Thymus (tissue), 14 donors: ENCODE measurements at places on chromosomes 11 and 22.

DNA sequence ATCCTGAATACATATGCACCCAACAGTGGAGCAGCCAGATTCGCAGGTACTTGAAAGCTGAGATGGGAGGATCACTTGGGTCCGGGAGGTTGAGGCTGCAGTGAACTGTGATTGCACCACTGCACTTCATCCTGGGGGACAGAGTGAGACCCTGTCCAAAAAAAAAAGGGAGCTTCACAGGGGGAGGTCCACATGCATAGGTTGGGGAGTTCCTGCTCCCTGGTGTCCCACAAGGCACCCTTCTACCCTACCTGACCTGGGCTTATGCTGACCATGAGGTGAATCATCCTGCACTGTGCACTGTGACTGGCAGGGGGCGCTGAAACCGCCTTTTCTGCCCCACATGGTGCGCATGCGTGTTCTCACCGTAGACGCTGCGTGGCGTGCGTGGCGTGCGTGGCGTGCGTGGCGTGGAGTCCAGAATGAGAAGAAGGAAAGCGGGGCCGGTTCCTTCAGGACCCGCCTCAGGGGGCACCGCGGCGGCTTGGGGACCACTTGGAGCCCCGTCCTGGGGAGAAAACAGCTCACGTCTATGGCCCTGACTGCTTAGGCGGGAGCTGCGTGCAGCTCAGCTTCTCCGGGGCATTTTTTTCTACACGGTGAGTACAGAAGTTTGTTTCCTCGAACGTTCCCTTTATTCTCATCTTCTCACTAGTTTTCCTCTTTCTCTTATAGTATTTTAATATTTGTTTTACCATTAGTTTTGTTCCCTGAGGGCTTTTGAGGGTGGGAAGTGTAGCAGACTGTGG lies 116.6 kb upstream of the GRK3 start:
- peak; percentile 64 for DNase-seq

- DNase-seq = no peak
These were observed 60.3 kb downstream of the UBASH3B start for GRCh38 chr11:122715548-122716440.

- no peak for DNase-seq
These were observed 33.5 kb upstream of the CAT start for GRCh38 chr11:34405079-34405858.

- no peak for DNase-seq
These were observed 1.3 kb downstream of the SPTY2D1 start for GRCh38 chr11:18632841-18633240.

GRCh38 chr22:37753746-37754145 lies 54.0 kb upstream of the GCAT start:
- no peak for DNase-seq

DNA sequence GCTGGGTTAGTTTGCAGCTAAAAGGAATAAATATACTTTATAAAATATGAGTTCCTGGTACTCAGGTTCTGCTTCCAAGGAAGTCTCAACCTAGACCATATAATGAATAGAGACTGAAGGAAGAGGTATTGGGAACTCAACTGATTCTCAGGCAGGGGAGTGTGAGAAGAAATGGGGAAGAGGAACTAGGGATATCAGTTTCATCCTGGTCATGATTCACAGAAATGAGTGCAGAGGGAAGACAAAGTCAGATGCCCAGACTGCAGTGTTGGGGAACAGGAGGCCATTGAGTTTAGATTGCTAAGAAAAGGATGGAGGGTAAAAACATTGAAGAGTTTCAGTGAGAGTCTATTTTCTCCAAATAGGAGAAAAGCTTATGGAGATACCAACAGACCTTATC lies 28.8 kb downstream of the PLAAT5 start:
- no peak for DNase-seq

DNA sequence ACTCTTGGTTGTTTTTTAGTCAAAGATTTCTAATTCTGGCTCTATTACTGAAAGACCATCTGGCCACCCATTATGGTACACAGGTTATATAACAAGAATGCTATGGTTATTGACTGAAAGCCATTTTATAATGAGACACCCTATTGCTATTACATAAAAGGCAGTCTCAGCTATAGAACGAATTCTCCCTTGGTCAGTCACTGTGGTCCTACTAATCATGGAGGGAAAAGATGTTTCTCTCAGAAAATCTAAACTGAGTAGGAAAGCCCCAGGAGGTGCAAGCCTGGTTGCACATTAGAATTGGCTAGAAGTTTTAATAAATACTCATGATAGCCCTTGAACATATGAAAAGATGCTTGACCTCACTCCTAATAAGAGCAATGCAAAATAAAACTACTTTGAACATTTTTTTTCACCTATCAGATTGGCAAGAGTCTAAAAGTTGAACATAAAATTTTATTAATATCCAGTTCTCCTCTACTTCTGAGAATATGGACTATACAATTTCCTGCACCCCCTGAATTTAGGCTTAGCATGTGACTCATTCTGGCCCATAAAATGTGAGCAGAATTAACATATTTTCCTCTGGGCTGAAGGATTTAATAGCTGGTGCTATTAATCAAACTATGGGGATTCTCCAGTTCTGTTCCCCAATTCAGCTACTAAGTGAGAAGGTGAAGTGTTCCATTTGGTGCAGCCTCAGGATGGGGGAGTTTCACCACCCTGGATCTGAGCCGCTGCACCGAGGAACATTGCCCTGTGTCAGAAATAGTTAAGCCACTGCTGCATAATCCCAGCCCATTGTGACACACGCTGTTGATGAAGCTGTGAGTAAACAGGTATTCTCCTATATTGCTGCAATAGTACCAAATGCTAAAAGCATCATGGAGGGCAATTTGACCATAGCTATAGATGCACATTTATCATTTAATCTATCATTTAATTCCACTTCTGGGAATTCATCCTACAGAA lies 11.5 kb upstream of the CRKL start:
- no peak for DNase-seq

GRCh38 chr11:65502274-65502554 lies 3.4 kb downstream of the MALAT1 start:
- no peak for DNase-seq

DNA sequence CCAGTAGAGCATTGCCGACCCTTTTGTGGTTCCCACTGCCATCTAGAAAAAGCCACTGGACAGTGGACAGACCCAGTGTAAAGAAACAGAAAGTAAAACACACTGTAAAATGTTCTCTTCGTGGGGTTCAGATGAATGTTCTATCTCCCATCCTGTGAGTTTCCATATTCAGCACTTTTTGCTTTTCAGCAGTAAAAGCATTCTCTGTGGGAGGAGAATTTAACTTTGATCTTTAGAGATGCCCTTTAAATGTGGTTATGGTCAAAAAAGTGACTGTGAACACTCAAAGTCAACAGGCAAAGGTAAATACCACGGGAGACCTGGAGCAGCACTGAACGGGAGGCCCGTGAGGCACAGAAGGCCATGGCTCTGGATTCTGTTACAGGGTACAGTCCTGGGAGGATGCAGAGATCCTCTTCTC lies 53.9 kb downstream of the FLI1 start:
- DNase-seq = no peak

DNA sequence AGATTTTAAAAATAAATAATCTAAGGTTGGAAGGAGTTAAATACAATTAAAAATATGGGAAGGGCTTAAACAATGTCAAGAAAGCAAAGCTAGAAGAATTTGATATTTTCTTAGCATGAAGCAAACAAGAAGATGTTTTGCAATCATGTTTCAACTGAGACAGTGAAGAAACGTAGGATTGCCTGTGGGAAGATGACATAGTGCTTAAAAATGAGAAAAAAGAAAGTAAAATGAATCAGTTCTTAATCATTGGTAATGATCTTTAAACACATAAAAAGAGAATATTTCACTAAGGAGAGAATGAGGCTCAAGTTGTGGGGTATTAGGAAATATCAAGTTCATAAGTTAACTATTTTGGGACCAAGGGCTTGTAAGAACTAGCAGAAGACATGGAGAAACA lies 855.0 kb downstream of the METTL15 start:
- DNase-seq = no peak

- no peak for DNase-seq
These were observed 73.9 kb downstream of the SGSM3 start for GRCh38 chr22:40444178-40444831.

DNA sequence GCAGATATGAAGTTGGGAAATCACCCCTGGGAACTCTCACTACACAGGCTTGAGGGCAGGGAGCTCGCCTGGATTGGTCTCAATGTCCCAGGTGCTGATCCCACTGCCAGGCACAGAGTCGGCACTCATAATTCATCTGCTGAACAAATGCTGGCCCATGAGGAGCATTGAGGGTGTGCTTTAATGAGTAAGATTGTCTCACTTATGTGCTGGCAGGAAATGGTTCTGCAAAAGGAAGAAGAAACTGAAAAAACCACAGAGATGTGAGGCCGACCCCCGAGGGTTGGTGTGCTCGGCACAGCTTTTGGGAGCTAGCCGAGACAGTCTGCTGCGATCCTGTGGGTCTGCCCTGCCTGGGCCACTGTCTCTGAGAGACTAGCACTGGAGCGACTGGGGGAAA lies 9.4 kb downstream of the PLAAT2 start:
- DNase-seq = peak; percentile 57

GRCh38 chr22:30328466-30329049 lies 1.8 kb upstream of the TBC1D10A start:
- no peak for DNase-seq

GRCh38 chr11:119318240-119319135 lies 1.6 kb upstream of the MCAM start:
- no peak for DNase-seq

DNA sequence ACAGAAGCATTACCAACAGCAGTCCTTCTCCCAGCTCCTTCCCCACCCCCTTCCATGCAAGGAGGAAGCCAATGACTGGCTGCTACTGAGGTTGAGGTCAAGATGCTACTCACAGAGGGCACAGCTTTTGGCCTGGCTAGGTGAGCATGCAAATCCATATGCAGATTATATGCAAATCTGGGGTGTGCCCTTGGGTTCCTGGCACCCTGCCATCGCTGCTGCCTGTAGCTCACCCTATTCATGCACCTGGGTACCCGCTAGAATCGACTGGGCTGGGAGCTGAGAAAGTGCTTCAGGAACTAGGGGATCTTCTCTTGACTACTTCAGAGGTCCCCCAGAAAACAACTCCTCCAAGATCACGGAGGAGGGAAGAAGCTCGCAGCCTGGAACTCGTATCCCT lies 4.0 kb downstream of the DSCAML1 start:
- DNase-seq = no peak

DNA sequence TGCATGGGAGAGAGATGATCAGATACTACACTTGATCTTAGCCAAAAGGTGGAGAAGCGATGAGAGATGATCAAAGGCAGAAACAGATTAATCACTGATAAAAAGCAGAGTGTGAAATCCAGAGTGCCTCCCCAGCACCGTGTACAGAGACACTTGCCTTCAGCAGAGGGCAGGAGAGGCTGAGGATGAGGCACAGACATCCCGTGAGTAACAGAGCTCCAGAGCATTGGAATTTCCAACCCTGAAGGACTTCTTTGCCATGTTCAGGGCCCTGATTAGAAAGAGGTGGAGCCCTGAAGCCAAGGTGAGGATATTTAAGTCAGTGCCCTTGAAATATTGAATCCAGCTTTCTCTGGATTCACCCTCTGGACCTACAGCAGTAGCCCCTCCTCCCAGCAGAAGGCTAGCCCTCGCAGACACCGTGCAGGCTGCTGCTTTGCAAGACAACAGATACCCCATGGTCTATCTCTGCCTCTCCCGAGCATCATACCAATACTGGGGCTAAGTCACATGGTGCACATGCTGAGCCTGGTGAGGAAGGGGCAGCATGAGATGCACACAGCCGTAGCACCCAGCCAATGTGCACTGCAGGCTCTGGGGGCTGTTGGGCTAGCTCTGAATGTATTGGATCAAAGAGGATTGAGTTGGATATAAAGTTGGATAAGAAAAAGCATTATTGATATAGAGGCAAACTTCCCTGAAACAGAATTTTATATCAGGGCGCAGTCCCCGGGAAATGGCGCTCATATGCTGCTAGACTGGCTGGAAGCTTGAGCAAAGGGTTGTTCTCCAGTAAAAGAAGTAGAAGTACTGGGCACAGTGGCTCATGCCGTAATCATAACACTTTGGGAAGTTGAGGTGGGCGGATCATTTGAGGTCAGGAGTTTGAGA lies 200.3 kb upstream of the B3GAT1 start:
- no peak for DNase-seq

DNA sequence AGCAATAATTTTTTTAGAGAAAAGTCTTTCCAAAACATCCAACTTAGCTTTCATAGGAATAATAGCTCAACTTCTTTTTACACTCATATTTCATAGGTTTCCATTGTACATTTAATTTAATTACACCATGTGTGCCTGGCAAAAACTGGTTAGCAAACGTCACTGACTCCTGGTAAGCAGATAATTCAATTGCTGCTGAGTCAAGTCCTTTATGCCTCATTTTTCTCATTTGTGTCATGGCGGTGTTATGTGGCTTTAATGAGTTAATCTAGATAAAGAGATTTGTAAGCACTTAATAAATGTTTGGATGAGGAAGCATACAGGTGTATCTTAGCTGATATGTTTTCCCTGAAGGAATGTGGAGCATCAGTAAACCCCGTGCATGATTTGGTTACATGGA lies 41.2 kb upstream of the PAK1 start:
- no peak for DNase-seq

- no peak for DNase-seq
These were observed 87.7 kb downstream of the GRAMD1B start for GRCh38 chr11:123517559-123518364.

DNA sequence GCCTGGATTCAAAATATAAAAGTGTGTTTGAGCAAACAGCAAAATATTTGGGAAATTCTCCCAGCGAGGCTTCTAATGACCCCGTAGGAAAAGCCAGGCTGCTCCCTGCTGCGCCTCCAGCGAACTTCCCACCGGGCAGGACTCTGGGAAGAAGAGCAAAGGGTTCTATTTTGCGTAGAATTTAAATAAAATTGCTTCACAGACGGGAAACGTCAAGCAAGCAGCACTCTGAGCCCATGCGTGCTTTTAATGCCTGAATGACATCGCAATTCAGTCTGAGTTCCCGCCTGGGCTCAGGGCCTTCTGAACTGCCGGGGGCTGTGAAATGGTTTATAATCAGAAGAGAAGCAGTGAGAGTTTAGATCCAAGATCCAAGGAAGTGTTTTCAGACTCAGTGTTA lies 775.1 kb downstream of the BRD1 start:
- no peak for DNase-seq

- no peak for DNase-seq
These were observed 7.1 kb upstream of the TPST2 start for GRCh38 chr22:26597026-26597425.

DNA sequence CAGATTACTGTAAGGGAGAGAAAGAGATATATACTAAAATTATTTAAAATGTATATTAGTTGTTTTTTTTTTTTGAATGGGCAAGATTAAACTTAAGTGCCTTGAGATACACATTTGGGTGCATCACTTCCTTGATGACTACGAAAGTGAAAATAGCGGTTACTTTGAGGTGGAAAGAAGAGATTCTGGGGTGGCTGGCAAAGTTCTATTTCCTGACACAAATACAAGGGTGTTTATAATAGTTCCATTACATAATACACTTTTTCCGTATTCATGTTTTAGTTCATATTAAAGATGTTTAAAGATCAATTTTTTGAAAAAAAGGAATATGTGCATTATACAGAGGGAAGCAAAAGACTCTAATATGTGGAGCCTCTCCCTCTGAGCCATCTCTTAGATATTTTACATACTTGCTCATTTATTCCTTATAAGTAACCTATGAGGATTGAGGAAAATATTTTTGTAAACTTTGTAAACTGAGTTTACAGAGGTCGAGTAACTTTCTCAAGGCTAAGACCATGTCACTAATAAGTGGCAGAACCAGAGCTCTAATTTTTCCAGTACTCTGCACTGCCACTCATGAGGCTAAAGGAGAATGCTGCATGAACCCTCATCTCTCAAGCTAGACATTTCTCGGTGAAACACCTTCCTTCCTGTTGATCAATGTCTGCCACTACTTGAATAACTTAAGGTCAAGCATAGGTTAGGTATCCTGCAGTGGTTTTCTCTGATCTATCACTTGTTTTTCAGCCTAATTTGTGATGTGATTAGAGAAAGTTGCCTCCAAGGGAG lies 58.6 kb downstream of the DDIAS start:
- no peak for DNase-seq
